ENCODE measurements at places on chromosomes 7 and 10.

GRCh38 chr7:157795643-157796042, 458.8 kb downstream of the DNAJB6 start:
- no peak for DNase-seq

- DNase-seq = no peak
Measured at GRCh38 chr10:79358811-79359210, 11.5 kb downstream of the PPIF start.

DNA sequence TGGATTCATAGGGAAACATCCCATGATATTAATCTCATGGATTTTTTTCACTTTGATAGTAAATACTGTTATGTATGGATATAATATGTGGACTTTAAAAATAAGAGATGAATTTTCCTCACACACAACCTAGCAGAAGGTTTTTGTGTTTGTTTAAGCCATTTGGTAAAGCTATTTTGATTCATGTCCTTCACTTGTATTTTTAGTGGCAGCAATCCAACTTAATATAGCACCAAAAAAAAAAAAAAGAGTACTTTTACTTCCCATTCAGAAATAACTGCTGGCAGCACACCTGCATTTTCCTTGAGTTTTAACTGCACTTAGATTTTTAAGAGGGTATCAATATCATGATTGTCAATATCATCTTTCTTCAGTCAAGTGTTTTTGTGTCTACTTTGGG, 60.0 kb downstream of the MCMBP start:
- DNase-seq = no peak

- DNase-seq = no peak
Measured at GRCh38 chr7:44279731-44280505, 45.5 kb downstream of the CAMK2B start.

DNA sequence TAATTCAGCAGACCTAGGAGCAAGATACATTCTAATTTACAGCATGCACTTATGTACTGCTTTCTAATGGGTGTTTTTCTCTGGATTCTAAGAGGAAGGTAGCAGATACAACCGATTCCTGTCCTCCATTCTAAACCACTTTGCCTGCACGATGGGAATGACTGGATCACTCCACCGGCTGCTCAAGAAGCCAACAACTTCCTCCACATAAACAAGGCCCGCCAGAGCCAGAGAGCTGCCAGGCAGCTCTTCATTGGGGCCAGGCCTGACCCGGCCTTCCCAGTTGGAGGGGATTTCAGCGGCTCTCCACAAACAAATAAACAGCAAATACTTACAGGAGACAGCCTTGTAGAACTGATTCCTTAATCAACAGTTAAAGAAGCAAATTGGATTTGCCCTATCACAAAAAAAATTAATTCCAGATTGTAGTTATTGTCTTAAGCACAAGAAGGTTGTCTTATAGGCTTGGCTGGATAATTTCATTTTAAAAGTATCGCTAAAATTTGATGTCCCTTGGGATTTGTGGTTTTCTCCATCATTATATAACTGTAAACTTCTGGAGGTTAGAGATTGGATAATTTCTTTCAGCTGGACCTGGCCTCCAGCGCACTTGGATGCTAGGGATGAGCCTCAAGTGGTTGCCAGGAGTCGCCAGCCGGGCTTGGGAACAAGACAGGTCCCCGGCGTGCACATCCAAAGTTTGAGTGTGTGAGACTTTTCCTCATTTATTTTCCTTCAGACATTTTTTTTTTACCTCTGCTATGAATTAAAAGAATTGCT, 20.9 kb downstream of the EBF3 start:
- DNase-seq = no peak

DNA sequence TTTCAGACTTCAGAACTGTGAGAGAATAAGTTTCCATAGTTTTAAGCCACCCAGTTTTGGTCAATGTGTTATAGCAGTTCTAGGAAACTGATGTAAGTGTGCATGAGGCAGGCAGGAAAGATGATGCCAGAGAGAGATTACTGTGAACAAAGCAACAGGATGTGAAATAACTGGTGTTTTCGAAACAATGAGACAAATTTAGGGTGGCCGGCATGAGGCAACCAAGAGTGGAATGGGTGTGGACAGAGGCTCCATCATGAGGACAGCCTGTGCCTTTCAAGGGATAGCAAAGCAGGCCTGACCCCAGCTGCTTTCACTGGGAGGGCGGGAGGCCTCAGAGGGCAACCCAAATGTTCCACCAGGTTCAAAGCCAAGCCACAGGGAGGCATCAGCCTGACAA, 67.3 kb upstream of the UCN3 start:
- DNase-seq = no peak

DNA sequence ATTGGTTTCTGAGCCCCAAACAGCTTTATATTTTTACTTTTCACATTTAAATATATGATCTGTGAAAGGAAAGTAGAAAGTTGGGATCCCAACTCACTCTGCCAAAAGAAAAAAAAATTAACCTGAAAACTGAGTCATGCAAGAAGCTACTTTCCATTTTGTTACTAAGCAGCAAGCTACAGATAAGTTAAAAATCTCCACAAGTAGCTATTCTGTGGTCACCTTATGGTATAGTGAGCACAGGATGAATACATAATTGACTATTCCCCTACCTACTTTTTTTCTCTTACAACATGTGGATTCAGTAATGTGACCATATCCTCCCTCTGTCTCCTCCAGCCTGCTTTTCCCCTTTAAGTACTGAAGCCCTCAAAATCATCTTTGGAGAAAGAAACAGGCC, 30.3 kb upstream of the CREB3L2 start:
- DNase-seq = no peak

- peak; percentile 36 for DNase-seq
Measured at GRCh38 chr10:17669185-17669872, 25.4 kb downstream of the STAM start.

GRCh38 chr7:93350338-93350737, 118.2 kb downstream of the VPS50 start:
- no peak for DNase-seq

GRCh38 chr10:48445932-48446331, 139.5 kb downstream of the MAPK8 start:
- DNase-seq = no peak

Data from activated CD4-positive, alpha-beta T cell treated with anti-CD3 and anti-CD28 coated beads, Interleukin-2, amount 50 U/mL, for 1 hour (primary cell).